HS-27A (cell line): ENCODE measurements at places on chromosomes 3 and 15.
A peak's percentile ranks its signal among the peaks of the same experiment; 100 is the strongest.

- DNase-seq = no peak
These were observed 555.6 kb upstream of the RGMA start for GRCh38 chr15:93644595-93644994.

DNA sequence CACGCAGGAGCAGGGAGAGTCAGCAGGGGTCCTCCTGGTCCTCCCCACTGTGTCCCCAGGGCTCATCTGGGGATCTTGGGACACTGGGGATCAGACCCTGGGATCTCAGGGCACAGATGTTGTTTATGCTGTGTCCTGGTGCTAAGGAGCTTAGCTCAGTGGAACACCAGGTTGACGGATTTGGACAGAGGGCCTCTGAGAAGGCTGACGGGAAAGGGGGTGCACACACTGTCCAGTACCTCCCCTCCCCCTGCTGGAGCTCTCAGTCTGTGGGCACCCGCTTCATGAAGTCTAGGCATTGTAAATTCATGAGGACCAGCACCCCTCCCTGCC, 21.9 kb upstream of the SEMA3F start:
- no peak for DNase-seq

GRCh38 chr15:57158589-57158988, 217.7 kb upstream of the CGNL1 start:
- DNase-seq = peak; percentile 68

GRCh38 chr3:194278186-194278845, 72.8 kb downstream of the CPN2 start:
- DNase-seq = no peak

- DNase-seq = no peak
These were observed 192.4 kb upstream of the IL12A start for GRCh38 chr3:159796226-159796625.

- DNase-seq = no peak
These were observed 16.2 kb downstream of the ATP13A3 start for GRCh38 chr3:194470615-194471014.

DNA sequence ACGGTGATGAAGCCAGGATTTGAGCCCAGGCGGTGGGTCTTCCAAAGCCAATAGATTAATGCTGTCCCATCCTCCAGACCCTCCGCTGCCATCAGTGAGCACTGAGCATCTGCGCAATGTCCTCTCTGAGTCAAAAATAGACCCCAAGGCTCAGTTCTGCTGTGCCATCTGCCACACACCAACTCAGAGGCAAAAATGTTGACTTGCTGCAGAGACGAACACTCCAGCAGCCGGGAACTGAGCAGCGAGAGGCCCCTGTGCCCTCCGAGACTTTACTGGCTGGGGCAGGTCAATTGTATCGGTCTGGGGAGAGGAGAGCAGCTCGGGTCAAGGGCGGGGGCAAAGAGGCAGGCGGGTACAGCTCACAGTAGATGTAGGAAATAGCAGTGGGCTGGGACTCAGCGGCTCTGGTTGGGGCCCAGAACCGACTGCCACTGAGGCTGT, 41.5 kb upstream of the ATP2B2 start:
- DNase-seq = no peak

DNA sequence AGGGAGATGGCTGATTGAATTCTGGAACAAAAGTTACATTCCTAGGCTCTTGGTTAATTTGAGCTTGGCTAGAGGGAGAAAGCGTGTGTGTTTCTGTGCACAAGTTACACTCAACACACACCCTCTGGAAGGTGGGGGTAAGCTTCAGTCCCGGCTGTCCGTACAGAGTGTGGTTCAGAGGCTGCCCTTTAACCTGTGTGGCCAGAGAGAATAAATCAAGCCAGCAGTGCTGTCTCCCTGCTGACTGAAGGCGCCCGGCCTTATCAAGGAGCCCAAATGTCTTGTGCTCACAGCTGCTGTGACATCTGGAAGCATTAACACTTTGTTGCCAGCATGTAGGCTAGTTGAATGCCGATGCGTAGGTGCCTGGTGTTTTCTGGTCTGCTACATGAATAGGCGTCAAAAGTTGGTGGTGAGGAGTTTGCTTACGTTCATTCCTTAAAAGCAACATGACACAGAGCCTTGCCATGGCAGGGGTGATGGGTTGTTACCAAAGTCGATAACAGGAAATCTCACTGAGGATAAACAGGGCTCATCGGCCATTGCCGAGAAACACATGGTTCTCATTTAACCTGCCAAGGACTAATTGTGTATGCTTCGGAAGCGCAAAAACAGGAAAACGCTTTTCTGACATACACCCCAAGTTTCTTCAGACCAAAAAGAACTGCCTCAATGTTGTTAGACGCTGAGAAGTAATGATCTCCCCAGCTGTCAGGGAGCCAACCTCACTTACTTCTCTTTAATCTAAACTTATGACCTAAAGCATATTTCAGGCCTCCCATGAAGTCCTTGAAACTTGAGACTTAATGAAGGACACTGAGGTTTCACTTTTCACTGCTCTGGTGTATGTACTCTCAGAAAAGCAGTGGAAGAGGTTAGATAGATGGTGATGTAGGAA, 95.8 kb upstream of the CTDSPL start:
- no peak for DNase-seq

- no peak for DNase-seq
These were observed 15.7 kb downstream of the C3orf52 start for GRCh38 chr3:112101916-112102315.

DNA sequence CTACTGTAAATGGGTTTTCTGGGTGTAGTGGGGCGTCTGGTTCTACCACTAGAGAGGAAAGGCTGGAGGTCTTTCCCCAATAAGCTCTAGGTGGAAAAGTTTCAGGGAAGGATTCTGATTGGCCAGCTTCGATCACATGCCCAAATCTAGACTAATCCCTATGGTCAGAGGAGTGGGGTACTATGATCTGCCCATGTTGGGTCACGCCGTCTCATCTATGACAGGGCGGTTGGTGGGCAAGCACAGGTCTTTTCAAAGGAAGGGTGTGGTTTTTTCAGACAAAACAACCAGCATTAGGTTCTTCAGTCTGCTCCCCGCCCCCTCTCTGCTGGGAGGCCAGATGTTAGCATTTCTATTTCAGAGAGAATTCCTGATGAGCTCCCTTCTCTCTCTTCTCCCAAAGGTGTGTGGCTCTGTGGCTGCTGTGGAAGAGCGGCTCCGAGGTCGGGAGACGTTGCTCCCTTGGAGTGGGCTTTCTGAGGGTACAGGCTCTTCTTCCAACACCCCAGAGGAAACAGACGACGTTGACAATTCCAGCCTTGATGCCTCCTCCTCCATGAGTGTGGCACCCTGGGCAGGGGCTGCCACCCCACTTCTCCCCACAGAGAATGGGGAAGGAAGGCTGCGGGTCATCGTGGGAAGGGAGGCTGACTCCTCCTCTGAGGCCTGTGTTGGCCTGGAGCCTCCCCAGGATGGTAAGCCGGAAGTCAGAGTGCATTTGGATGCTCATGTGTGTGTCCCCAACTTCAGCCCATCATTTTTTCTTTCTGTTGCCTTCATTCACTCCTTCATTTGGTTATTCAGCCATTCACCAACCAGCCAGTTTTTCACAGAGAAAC, 9.7 kb upstream of the TATDN2 start:
- DNase-seq = no peak

- no peak for DNase-seq
These were observed 23.1 kb upstream of the RNU6-1 start for GRCh38 chr15:67862750-67863441.

- DNase-seq = no peak
These were observed 243.6 kb downstream of the ATP8B4 start for GRCh38 chr15:49875392-49875791.

DNA sequence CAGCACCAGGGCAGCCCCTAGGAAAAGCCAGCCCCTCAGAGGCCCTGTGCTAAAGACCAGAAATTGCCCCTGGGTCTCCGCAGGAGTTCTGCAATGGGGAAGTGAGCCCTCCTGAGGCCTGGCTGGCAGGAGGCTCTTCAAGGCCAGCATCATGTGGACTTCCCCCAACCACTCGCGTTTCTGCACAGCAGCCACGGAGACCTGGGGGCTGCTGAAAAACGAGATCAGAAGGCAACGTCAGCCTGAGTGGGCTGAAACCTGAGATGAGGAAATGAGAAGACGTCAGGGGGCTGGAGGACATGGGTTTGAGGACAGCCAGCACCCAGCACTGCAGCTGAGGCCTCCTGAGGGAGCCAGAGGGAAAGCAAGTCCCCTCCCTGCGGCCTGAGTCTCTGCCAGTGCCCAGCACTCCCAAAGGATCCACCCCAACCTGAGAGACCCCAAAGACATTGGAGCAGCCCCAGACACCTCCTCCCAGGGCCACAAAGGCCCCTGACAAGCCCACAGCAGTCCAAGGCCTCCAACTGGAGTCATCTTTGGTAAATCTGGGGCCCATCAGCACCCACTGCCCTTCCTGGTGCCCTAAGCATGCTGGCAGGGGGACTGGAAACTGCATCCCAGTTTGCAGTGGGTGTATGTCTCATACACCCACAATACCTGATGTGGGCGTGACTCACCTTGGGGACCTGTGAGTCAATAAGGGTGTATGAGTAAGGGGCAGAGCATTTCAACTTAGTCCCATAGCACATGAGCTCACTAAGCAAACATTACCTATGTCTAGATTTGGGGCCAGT, 29.2 kb upstream of the CYP11A1 start:
- DNase-seq = peak; percentile 93

DNA sequence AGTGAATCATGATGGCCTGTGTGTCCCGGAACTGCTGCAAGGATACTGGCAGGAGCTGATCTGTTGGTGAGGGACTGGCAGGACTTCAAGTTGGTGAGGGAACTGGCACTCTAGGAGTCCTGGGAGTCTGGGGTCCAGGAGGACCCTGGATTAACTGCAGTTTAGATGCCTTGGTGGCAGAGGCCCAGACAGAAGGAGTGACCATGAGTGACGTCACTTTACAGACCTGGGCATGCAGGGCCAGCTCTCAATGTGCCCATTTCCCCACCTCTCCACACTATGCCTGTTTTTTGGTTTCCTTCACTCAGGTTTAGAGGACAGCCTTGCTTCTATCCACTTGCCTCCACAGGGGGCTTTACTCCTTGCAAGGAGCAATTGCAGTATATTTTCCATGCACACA, 154.1 kb downstream of the EPHB1 start:
- DNase-seq = no peak

GRCh38 chr3:12974334-12974733, 98.9 kb downstream of the IQSEC1 start:
- no peak for DNase-seq

GRCh38 chr3:166367947-166368533, 530.8 kb upstream of the BCHE start:
- no peak for DNase-seq

GRCh38 chr3:55571216-55571813, 84.2 kb upstream of the WNT5A start:
- DNase-seq = no peak

DNA sequence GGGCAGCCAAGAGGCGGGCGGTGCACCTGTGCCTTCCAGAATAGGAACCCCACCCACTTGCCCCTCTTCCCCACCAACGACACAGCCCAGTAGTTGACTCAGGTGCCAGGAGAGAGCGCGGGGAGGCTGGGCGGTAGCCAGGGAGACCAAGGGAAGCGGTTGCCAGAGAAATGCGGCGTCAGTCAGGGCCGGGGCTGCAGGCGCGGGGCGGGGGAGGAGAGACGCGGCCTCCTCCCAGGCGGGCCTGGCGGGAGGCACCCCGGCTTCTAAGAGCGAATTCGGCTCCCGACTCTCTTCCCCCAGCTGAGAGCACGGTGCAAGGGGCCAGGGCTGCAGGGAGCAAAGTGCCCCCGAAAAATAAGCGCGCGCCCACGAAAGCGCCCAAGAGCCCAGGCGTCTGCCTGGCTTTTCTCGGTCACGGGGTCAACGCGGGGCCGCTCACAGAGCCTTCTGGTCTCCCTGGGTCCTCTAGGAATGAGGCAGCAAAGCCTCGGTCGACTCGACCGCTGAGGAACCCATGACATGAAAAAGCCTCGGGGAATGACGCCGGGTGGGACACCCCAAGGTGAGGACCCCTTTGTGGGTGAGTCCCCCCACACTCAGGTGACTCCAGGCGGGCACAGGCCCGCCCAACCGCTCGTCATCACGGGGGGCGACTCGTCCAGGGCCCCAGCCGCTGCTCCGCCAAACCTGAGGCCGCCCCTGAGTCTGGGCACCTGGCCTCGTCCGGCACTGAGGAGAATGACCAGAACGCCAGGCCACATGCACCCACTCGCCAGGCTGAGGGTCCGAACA, 716 bp downstream of the CPEB1 start:
- DNase-seq = no peak

GRCh38 chr15:92900731-92901071, 577 bp downstream of the CHD2 start:
- no peak for DNase-seq

DNA sequence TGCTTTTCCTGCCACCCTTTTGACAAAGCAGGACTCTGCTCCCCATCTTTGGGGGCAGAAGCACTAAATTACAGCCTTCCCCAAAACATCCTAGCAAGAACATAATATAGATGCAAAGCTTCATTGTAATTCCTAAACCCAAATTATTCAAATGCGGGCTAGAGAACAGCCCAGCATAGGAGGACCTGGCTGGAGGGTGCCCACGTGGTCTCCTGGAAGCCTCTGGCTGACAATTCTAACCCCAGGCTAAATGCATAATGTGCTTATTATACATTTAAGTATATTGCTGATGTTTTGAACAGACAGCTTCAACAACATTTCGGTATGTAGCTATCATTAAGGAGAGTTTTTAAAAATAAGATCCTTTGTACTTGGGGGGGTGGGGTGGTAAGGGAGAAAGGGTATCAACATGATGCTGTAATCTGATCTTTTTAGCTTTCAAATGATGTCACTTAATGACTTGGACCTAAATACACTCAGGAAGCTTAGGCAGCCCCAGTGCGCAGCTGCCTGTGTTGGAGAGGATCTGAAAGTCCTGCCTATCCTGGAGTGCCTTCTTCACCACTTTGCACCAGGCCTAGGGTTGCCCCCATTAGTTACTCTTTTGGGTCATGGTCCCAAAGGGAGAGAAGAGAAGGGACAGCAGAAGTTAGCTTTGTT, 57.2 kb upstream of the USP3 start:
- DNase-seq = no peak

GRCh38 chr15:47504624-47505256, 212.6 kb upstream of the SEMA6D start:
- no peak for DNase-seq

GRCh38 chr3:139267300-139268246, 76.2 kb upstream of the MRPS22 start:
- no peak for DNase-seq

DNA sequence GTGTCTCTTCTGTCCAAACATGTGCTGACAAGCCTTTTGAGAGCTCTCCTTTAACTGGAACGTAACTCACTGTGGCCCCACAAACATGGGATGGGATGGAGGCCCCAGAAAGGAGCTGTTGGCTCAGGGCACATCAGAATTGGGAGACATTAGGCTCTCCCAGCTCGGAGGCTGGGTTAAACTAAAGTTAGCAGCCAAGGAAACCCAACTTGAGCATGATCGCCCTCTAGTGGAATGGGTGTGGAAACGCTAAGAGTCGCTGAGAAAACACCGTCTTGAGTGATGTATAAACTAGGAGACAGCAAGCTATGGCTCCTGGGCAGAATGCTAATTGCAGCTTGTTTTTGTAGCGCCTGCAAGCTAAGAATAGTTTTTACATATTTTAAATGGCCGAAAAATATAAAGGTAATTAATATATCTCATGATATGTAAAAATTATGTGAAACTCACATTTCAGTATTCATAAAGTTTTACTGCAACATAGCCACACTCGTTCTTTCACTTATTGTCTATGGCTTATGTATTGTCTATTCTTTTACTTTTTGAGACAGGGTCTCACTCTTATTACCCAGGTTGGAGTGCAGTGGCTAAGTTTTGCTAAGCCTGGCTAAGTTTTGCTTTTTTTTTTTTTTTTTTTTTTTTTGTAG, 138.8 kb upstream of the HACD2 start:
- peak; percentile 69 for DNase-seq
